ENCODE measurements at places on chromosomes 5 and 9. TPM values are rescaled to one million over a fixed set of nuclear protein-coding genes. Genes with fewer than 3 reads are reported as not detected.

Gene RAD17
- 11.7 TPM for total RNA-seq

Gene ZBED3
- 1.6 TPM for total RNA-seq

Gene RFESD
- 1.2 TPM for total RNA-seq

Gene BTNL8
- 0.13 TPM for total RNA-seq

Gene CDH9
- total RNA-seq = not detected

Gene SLC36A3
- total RNA-seq = not detected

Gene TMC1
- total RNA-seq = 0.25 TPM

Gene TLX3
- total RNA-seq = not detected

Gene CDC14B
- total RNA-seq = 8.7 TPM

Gene TRAF1
- total RNA-seq = 0.51 TPM

Gene VCAN
- total RNA-seq = 0.25 TPM

Gene LCN9
- not detected for total RNA-seq

Gene SLC6A7
- total RNA-seq = not detected

Gene SLC6A19
- total RNA-seq = not detected

Gene GNAQ
- 28.6 TPM for total RNA-seq

Gene TMEM215
- total RNA-seq = not detected

Gene HAPLN1
- not detected for total RNA-seq

Gene ZNF462
- total RNA-seq = 4.9 TPM

Gene FOXD4L5
- under 0.01 TPM for total RNA-seq

Gene CXXC5
- total RNA-seq = 71.3 TPM

Gene IL11RA
- total RNA-seq = 4.9 TPM

Gene CARTPT
- total RNA-seq = not detected

Gene OR1J2
- not detected for total RNA-seq

Gene PCDHB7
- 0.26 TPM for total RNA-seq

Gene SLC36A2
- not detected for total RNA-seq

Gene TSSK1B
- not detected for total RNA-seq

Gene ANKRD18A
- total RNA-seq = not detected

Gene PFN3
- total RNA-seq = not detected

Gene PCDHGA12
- 3.5 TPM for total RNA-seq

Gene SREK1
- 47.3 TPM for total RNA-seq

Gene GAPVD1
- 59.7 TPM for total RNA-seq
